ENCODE measurements at places on chromosomes 7 and 10.

- no peak for DNase-seq
Observed at GRCh38 chr10:49387071-49387470, 8.8 kb downstream of the DRGX start.

DNA sequence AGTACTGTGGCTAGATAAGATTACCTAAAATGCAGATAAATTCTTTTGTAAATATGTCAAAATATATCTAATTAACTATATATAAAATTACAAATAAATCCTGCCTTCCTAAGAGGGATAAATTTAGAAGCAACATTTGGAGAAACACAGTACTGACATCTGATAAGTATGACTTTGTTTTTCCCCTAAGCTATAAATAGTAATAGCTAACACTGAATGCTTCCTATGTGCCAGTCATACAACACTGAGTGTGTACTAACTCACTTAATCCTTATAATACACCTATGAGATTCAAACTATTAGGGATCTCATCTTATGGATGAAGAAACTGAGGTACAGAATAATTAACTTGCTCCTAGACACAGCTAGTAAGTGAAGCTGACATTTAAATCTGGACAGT lies 733.4 kb downstream of the MAGI2 start:
- DNase-seq, result no peak

DNA sequence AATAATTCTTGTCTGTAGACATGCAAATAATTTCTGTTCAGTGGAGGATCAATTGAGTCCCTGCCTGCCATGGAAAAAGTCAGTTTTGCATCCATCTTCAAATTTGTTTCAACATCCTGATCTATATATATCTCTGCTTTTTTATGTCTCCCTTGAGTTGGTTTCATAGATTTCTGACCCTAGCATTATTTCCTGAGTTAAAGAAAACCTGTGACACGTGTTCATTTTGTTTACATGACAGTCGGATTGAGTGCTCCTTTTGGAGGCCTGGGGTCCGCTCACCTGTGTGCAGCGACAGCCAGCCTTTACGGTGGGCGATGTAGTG lies 674 bp downstream of the MRPS24 start:
- no peak for DNase-seq

DNA sequence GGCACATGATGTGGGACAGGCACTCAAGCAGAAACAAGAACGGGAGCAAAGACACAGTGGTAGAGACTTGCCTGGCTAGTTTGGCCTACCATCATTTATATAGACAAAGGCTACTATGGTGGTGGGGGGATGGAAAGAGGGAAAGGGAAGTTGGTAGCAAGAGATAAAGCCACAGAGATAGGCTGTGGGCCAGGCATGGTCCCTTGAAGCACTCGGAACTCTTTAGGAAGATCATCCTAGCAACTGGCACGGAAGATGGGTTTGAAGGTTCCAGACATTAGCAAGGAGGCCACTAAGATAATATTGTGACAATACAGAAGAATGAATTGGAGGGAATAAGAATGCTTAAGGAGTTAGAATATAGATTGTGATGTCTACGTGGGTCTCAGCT lies 319.6 kb downstream of the ELMO1 start:
- DNase-seq, result no peak

GRCh38 chr7:140640727-140641523 lies at the start of gene DENND2A:
DENND2A (minus strand) TSS chr7:140640813; CDS start chr7:140602397, 38,416 bp downstream.
- DNase-seq, result peak; percentile 84

- DNase-seq, result peak; percentile 17
Observed at GRCh38 chr7:120725376-120726039, 132.4 kb downstream of the TSPAN12 start.

DNA sequence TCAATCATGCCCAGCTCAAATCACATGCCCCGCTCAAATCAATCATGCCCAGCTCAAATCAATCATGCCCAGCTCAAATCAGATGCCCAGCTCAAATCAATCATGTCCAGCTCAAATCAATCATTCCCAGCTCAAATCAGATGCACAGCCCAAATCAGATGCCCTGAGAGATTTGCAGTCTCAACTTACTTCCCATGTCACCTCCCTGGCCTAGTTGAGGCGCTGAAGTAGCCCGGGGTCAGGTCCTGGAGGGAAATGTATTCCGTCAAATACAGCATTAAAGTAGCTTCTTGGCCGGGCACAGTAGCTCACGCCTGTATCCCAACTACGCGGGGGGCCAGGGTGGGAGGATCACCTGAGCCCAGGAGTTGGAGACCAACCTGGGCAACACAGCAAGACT lies 15.7 kb upstream of the PRKAR1B start:
- DNase-seq, result no peak

GRCh38 chr7:132102942-132103341 lies 473.3 kb downstream of the PLXNA4 start:
- no peak for DNase-seq

DNA sequence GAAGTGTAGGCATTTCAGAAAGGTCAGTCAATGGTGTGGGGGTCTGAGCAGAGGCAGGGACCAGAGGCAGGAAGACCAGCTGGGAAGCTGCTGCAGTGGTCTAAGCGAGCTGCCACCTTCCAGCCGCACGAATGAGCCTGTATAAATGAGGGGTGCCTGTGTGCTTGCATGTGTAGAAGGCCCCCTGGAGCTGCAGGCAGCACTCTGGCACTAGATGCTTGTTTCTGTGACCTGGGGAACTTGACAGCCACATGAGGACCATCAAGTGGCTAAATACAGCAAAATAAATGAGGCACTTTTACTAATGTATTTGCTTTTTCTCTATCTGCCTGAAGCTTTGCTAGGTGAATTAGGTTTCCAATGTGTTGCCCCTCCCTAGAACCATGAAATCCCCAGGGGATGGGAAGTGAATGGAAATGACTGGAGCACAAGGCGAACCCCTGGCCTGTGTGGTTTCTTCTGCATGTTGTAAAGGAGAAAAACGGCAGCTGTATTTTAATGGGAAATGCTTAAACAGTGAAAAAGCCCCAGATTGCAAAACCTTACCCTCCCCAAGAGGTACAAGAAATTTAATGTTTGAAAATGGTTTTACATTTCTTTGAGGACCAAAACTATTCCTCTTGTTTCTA lies 57.7 kb downstream of the PYROXD2 start:
- no peak for DNase-seq

GRCh38 chr7:19203686-19204085 lies 58.5 kb upstream of the FERD3L start:
- no peak for DNase-seq

DNA sequence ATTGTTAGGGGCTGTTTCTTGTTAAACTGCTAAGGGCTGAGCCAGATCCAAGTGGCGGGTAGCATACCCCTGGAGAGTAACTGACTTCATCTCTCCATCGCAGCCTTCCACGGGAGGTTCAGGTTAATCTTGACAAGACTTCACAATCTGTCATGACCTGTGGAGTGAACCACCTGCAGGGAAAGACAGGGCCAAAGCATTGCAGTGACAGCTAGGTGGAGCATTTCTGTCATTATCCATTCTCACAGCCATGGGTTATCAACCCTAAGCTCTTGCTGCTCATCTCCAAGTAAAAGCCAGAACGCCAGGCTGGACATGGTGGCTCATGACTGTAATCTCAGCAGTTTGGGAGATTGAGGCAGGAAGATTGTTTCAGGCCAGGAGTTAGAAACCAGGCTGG lies 17.2 kb downstream of the ABCC2 start:
- DNase-seq, result no peak

GRCh38 chr10:27660268-27660667 lies 85.4 kb downstream of the MKX start:
- DNase-seq, result no peak

DNA sequence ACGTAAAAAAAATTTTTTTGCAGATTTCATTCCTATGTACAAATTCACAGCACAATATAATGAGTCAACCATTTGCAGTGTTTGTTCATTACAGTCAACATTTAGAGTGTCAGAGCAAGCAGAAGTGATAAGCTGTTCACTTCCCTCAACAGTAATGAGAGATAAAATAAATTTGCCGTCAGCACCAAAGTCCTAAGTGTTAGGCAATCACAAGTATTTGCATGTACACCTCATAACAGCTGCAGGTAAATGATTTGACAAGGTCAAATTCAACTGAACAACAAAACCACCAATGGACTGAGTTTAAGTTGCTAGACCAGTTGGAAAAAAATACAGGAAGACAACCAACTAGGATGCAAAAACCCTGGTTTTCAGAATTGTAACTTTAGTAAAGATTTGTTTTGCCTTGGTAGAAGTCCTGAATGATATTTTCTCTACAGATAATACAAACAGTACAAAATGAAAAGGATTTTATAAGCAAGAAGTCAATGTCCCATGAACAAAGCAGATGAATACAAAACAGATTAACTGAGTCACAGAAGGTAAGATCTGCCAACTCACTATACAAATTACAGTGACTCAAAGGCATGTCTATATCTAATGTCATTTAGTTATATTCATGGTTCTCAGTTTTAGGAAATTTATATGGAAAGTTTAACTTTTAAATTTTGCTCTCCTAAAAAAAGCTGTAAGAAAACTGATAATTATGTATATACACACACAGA lies 10.4 kb downstream of the RAPGEF5 start:
- no peak for DNase-seq

- no peak for DNase-seq
Observed at GRCh38 chr10:29209830-29210229, 79.0 kb upstream of the LYZL1 start.

DNA sequence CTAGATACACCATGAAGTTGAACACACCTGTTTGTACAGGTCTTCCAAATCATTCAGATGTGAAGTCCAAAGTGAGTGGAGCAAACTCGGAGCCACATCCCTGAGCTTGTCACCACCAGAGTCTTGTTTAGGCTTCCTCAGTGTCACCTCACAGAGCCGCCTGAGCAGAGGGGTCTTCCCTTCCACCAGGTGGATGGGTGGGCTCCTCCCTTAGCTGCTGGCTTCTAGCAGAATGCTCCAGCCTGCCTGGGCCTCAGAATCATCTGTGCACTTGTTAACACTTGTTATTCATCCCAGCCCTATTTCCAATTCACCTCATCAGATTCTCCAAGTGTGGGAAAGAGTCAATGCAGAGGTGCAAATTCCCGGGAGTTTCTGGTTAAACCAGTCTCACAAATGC lies 32.5 kb downstream of the C10orf71 start:
- no peak for DNase-seq

DNA sequence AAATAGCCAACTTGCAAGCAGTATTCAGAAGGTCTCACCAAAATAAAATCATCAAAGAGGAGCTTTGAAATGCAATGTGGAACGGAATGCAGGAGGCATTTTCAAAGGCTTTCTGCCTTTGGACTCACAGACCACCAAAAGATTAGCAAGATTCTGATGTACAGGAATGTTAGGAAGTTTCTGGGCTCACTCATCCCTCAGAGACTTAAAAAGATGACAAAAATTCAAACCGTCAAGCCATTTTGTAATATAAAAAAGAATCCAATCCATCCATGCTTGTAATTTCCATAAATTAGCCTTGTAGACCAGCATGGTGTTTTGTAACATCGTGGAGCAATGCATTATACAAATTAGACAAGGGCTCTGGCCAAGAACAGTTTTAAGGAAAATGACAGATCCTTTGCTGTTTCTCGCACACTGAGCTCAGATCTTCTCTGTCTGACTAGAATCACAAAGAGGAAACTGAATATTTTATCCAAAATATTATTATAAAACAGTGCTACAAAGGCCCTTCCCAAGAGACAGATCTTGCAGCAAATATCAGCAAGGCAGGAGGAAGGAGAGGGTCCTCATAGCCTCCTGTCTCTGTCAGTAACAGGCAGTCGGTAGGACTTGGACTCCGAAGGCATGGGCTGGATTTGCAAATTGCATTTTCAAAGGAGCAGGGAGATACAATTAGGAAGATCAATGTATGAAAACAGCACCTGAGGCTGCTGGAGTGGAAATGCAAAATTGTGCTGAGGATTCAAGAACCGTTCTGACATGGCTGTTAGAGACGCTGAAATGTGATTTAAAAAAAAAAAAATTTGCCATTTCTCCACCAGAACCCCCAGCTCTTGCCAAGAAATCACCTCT lies 57.4 kb upstream of the NRP1 start:
- no peak for DNase-seq

DNA sequence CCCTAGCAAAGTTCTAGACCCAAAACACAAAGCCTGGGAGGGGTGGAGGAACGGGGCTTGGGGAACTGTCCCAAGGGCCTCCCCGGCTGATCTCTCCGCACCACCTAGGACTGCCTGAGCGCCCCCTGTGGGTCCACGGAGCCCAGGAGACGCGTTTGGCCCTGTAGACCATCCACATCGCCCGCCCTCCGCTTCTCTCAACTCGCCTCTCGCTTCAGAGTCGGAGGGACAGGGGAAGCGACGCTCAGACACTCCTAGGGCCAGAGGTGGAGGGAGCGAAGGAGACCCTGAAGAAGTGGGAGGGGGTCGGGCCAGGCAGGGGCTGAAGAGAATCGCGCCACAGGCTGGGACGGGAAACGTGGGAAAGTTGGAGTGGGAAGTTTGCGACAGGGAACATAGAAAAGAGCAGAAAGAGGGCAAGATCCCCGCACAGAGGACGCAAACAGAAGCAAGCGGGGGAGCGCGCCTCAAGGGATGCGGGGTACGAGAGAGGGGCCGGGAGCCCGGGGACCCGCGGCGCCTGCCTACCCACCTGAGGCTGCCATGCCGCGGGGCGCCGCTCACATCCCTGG lies 378 bp downstream of the PIK3AP1 start:
- peak; percentile 57 for DNase-seq

- DNase-seq, result no peak
Observed at GRCh38 chr7:135901585-135902540, 75.3 kb downstream of the MTPN start.

- peak; percentile 66 for DNase-seq
Observed at GRCh38 chr10:95430231-95430951, 130.8 kb downstream of the SORBS1 start.

DNA sequence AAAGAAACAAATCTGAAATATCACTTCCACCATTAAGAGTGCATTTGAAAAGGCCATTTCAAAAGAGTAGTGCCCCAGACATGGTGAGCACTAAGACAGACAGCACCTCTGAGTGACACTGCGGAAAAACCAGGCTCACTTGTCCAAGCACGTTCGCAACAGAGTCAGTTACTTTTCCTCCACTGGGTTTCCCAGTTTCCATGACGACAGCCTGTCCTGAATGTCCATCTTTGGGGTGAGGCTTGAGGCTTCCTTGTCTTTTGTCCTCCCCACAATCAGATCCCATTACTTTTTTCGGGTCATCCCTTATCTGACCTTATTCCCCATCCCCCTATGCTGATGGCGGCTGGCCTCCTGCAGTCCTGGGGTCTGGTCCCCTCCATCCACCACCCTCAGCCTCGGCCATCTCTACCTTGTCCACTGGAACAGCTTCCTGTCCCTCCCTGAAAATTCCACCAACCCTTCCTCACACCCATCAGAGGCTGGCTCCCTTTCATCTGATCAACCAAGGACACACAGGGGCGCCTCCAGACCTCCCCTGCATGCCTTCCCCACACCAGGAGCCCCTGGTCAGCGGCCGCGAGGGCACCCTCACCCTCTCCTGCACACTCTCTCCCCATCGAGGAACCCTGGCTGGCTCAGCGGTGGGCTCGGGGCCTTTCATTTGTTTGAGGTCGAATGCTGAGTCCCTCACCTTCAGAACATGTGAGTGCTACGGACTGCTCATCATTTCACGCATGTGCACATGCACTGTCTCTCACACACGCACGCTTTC lies 363.6 kb downstream of the DNAJB6 start:
- DNase-seq, result no peak

GRCh38 chr10:52682766-52683165 lies 89.8 kb downstream of the MBL2 start:
- no peak for DNase-seq

All from left kidney (tissue), 8 donors.